ENCODE measurements at places on chromosomes 3 and 15.

DNA sequence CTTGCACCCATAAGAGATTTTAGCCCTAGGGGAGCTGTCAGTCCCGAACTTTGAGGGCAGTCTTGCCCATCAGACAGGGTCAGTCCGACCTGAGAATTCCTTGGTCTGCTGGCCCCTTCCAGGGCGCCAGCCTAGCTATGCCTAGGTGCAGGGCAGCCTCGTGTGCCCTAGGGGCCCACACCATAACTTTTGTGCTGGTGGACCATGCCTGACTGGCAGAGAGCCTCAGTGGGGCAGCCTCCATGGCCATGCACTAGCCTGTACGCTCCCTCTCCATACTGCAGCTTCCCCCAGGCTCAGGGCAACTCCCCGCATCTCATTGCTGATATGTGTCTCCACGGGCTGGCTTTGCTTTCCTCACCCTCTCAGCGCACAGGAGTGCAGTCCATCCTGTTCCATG is 835.8 kb upstream of the ALCAM start:
- no peak for DNase-seq

- DNase-seq: no peak
Measured at GRCh38 chr3:62171789-62172188, 201.6 kb downstream of the FEZF2 start.

DNA sequence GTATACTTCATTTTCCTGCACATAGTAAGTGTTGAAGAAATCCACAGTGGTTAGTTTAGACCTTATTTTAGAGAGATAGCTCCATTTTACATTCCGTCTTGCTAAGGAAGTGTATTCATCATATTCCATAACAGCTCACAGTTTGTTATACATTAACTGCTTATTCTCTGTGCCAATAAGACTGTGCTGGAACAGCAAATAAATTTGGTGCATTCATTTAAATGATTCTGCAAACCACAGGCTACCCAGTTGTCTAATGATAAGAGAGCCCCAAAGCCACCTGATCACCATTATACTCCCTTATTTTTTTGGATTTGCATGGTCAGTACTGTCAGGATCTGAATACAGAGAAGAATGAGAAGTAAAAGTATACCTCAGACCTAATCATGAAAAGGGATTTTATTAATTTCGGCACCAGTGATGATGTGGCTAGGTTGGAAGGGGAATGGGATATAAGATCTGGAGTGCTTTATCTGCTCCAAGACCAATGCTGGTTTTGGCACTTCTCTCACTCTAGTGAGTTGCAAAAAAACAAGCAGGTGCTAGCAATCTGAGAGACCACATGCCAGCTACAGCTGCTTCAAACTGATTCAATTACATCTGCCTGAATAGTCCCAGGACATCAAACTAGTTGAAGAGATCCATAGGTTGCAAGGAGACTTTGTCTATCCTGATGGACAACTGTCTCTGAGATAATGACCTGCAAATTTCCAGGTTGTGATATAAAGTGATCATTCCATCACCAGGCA is 254.8 kb downstream of the ZBTB20 start:
- no peak for DNase-seq

DNA sequence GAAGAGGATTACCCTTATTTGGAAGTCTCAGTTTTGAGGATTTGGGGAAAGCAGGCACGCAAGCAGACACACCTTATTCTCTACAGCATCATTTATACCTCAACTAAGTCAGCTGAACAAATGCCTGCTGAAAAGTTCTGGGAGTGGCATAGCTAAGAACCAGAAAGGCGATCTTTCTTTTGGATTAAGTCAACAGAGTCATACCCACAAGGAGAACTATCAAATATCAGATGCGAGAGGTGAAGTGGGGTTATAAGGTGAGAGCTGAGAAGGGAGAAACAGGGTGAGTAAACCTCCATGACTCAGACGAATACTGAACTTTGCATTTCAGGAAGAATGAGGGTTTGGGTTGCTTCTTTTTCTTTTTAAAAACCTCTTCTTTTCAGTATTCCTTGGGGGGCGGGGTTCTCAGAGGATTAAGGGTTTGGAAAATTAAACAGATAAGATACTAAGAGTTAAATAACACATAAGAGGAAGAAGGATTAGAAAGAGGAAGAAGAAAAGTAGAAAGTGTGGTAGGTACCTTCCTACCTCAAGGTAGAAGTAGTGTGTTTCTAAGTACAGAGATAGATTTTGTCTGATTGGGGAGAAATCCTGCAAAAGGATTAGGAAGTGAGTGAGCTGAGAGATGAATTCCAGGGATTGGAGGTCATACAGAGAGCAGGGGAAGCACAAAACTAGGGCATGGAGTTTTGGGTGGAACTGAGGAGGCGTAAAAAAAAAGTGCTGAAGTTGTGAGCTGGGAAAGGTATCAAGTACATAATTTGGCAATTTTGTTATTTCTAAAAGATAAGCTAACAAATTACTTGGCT is 41.3 kb upstream of the ICE2 start:
- no peak for DNase-seq

GRCh38 chr3:6737630-6738029 is 123.3 kb upstream of the GRM7 start:
- no peak for DNase-seq

DNA sequence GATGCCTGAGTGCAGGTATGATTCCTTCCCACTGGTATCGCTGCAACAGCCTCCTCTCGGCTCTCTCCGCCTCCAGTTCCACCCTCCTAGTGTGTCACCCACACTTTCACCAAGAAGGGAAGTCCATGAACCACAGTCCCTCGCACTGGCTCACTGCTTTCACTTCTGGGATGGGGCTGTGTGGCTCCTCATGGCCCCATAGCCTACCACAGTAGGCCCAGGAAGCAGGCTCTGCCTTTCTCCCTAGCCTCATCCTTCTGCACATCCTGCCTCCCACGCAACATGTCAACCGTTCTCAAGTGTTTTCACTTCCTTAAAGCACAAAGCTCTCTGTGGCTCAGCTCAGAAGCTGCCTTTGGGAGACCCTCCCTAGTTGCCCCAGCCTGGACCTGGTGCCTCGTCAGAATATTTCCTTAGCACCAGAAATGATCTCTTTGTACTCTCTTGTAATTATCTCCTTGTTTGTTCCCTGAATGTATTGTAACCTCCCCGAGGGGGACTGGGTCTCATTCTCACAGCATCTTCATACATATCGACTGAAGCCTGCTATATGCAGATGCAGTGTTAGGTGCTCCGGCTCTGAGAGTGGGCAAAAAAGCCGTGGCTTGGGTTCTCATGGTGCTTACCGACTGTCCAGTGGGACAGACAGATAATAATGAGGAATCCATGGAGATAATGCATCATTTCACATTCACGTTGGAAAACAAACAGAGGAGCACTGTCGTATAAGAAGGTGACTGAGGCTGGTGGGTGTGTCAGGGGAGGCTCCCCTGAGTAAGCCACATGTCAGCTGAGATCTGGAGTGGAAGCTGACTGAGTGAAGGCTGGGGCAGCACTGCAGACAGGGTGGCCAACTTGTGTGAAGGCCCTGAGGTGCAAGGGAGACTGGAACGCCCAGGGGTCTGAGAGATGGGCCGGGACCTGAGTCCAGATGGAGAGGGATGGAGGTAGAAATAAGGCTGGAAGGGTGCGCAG is 107.1 kb downstream of the DGKG start:
- no peak for DNase-seq

- no peak for DNase-seq
Measured at GRCh38 chr3:172148241-172148640, 108.9 kb downstream of the FNDC3B start.

DNA sequence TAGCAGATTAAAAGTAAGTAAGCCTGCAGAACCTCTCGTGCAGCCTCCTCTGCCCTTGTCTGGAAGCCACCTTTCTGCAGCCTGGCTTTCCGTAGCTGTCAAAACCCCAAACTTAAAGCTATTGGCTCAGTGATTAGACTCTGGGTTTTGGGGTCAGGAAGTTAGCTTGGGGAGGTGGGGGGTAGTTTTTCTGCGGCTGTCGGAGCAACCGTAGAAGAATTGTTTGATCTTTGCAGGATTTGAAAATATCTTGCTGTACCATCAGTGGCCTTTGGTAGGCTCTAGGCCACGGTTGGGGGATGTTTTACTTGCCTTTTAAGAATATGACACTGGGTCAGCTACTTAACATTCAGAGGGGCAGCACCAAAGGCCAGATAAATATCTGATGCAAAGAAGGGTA is 88.4 kb upstream of the RASGRP1 start:
- DNase-seq: peak; percentile 22

- DNase-seq: no peak
Measured at GRCh38 chr3:141114816-141115460, 63.8 kb downstream of the SPSB4 start.
